ENCODE measurements at places on chromosomes 12 and 14.

DNA sequence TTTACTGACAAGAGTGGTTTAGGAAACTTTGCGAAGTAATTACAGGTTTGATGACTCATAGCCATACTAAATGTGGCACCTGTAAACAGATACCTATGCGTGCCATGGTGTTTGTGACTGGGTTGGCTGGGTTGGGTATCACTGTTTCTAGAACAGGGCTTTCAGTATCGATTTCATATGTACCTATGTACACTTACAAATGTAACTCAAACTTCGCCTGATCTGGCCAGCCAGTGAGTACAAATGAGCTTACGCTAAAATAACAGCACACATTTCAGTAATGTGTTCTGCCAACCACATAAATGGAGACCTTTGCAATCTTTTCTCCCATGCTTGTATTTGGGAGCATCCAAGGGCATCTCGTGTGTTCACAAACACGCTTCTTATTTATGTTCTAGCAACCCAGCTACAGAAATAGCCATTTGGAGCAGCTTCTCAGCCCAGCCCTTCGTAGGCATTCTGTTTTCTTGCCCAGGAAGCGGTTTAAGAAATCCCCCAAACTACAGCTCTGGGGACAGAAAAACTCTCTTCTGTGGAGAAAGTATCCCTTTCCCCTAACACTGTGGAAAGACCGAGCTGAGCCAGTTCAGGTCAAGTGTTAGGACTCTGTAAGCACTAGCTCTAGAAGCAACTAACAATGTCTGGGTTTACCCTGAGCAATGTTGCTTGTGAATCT lies 42.3 kb upstream of the MDM1 start:
- DNase-seq: peak; percentile 76

DNA sequence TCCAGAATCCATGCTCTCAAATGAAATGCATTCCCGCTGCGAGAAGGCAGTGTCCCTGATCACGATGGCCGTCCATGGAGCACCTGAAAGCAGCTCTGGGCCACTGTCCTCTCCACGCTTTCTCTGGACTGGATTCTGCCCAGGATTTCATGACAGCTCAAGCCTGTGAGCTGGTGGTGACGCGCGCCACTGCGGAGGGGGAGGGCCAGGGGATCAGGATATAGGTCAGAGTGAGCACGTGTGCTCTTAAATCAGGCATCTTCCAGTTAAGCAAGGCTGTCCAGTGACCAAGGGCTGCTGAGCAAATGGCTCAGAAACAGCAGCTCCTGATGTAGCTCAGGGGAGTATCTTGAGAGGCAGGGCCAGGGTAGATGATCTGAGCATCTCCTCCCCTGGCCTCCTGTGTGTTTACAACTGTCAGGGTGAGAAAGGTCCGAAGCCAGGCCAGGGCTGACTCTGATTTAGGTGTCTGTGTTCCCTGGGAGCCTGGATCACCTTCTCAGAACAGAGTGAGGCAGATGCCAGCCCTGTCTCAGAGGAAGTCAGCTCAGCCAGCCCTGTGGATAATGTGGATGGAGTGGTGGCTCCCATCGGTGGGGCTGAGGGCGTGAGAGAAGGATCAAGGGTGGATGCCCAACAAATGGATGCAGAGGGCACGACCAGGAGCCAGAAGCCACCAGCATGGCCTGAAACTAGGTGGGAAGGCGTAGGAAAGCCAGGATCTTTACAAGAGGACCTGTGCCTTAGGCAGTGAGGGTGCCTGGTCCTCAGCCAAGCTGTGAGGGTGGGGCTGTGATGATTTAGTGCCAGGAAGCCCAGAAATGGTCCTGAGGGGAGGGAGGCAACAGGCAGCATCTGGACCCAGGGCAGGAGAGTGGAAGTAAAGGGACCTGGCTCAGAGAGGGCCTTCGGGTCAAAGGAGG lies 55.3 kb downstream of the ELK3 start:
- no peak for DNase-seq

DNA sequence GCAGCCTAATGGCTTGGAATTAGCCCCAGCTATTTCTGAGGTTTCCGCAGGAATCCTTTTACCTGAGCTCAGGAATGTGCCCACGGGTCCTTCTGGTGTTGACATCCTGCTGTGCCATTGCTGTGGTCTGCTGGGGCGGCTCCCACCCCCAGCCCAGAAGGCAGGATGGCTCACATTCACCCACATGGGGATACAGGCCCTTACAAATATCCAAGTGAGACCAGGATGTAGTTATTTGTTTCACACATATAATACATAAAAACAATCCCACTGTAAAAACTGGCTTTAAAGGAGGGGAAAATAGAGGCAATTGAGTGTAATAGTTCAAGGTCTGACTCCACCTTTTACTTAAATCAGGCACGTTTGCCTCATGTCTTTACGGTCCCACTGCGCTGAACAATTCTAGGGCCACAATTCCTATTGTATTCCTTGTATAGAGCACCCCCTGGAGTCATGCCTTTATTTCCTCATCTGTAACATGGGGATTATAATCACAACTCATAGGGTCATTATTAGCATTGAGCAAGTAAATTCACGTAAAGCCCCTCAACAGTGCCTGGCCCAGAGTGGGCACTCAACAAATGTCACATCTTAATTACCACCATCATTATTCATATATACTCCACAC lies 57.2 kb upstream of the FICD start:
- no peak for DNase-seq

DNA sequence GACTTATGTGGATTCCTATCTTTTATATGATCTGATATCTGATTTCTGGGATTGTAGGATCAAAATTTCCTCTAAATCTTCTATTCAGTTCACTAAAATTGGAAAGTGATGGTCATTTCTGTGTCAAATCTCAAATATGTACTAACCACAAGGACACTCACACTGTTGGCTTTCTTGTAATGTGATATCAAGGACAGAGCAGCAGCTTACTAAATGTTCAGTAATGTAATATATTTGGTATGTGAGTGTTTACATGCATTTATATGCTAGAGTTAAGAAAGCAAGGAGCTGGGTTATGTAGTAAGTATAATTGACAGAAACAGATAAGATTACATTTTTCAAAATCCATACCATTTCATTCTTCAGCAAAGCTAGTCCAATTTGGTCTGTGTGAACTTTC lies 16.5 kb downstream of the PUS7L start:
- no peak for DNase-seq

GRCh38 chr12:47910486-47910885 lies 5.7 kb upstream of the VDR start:
- DNase-seq: no peak

DNA sequence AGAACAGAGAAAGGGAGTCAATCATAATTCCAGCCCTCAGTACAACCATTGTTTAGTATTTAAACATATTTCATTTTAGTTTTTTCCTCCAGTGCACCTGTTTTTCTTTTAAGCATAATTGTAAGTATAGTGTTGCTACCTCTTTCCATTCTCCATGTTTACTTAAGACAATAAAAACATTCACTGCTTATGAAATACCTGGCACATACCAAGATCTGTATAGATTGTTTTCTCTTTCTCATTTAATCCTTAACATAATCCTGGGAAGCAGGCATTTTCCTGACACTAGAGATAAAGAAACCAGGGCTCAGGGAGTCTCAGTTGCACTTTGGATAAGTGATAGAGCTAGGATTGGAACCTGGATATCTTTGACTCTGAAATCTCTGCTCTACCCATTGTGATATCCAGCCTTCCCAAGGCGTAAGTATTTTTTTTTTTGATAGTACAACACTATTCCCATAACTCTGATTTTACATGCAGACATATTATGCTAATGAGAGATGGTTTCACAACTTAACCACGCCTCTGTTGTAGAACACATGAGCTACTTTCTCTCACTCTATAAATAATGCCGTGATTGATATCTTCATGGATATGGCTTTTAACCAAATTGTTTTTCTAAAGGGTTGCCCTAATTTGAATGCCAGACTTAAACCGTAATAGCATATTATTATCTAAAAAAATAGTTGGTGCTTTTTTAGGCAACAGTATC lies 11.8 kb upstream of the KRT7 start:
- DNase-seq: no peak

DNA sequence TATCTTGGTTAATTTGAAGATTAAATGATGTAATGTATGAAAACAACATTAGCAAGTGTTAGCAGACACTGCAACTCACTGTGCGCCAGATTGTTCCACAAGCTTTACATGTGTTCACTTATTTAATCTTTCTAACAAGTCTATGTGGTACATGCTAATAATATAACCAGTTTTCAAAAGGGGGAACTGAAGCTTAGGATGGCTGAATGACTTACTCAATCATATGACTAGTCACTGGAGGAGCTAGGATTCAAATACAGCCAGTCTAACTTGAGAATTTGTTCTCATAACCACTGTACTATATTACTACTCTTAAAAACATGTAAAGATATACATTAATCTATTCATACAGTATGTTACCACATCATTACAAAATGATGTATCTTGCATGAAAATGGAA lies 60.5 kb upstream of the LRIG3 start:
- no peak for DNase-seq

DNA sequence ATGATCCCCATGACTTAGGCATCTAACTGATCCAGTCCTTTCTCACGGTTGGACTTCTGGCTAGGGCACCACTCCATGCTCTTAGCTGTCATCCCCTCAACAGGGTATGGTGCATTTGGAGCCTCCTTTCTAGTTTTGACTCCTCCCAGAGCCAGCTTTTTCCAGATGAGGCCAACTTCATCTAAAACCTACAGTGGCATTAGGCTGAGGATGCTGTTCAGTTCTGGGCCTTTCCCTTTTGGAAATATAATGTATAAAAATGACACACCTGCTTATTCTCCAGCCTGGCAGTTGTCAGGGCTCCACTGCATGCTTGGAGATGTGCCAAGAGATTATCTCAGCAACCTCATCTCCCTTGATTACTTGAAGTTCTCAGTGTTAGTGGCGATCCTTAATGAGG lies 239.7 kb downstream of the EMP1 start:
- DNase-seq: no peak

GRCh38 chr14:31271648-31272047 lies 64.1 kb upstream of the HECTD1 start:
- DNase-seq: no peak

- DNase-seq: no peak
Measured at GRCh38 chr12:121159467-121160307, 27.0 kb downstream of the P2RX7 start.

DNA sequence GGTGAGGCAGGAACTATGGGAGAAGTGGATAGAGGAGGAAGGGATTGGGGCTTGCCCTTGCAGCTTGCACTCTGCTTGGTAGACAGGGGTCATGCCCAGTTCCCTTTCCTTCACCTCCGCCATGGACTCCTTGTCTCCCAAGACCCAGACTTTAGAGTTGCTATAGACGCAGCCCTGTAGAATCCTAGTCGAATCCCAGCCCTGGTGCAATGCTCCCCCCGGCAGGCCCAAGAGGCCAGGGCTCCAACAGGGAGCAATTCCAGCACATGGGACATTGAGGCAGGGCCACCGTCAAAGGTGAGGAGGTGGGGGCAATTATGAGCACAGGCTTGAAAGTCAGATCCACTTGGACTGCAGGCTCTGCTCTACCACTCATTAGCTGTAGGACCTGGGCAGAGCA lies 29.5 kb upstream of the BCDIN3D start:
- no peak for DNase-seq

- DNase-seq: no peak
Measured at GRCh38 chr14:73757876-73758391, 43.8 kb upstream of the PNMA1 start.

DNA sequence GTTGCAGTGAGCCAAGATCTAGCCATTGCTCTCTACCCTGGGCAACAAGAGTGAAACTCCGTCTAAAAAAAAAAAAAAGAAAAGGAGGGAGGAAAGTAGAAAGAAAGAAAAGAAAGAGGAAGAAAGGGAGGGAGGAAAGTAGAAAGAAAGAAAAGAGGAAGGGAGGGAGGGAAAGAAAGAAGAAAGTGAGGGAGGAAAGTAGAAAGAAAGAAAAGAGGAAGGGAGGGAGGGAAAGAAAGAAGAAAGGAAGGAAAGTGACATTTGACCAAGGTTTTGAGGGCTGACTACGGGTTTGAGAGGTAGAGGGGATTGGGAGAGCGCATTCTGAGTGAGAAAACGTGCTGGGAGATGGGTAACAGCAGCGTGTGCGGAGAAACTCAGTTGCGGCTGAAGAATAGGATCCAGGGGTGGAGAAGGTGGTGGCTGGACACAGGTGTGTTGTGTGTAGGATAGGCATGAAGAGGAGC lies 521 bp upstream of the PAPLN start:
- DNase-seq: no peak

Data from activated CD4-positive, alpha-beta T cell treated with anti-CD3 and anti-CD28 coated beads, Interleukin-2, amount 10 ng/mL, durations not matched to agents 7 days and 5 days (primary cell).